Renal cortical epithelial cell (primary cell): ENCODE measurements at places on chromosomes 11 and 22. TPM values are rescaled to one million over a fixed set of nuclear protein-coding genes. Genes with fewer than 3 reads are reported as not detected.

OR8D1 gene
- total RNA-seq = not detected in 2 replicates

C22orf23 gene
- total RNA-seq = 0.05 TPM in 1 of 2 replicates, not detected in the other

MS4A6E gene
- total RNA-seq = not detected in 2 replicates

CD6 gene
- not detected in 2 replicates for total RNA-seq

GRCh38 chr22:17237038-17237668 lies 17.9 kb upstream of the ADA2 start:
- no peak for DNase-seq

DNA sequence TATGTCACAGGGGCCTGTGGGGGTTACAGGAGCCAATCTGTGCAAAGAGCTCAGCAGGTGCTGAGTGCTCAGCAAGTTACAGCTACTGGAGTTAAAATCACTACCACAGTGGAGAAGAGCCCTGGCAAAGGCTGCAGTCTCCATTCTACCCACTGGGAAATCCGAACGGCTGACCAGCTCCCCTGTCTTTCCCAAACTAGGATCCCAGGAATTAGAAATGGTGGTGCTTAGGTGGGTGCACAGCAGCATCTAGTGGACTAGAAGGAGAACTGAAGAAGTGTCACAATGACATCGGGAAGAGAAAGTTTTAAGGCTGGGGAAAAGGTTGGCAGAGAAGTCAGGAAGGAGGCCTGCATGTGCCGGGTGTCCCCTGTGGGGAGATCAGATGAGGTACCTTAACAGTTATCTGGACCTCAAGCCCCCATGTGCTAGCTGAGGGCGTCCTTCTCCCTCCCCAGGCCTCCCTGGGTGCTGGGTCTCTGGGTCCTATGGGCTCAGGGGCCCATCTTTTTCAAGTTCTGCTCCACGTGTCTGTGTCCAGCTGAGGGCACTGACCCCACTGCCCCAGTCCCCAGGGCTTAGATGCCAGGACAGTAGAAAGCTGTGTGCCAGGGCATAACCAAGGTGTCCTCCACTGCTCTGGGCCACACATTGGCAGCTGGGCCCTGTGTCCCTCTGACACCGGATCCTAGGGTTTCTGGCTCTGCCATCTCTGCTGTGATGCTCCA lies 1.9 kb downstream of the PIWIL3 start:
- peak; percentile 19 for DNase-seq

DNA sequence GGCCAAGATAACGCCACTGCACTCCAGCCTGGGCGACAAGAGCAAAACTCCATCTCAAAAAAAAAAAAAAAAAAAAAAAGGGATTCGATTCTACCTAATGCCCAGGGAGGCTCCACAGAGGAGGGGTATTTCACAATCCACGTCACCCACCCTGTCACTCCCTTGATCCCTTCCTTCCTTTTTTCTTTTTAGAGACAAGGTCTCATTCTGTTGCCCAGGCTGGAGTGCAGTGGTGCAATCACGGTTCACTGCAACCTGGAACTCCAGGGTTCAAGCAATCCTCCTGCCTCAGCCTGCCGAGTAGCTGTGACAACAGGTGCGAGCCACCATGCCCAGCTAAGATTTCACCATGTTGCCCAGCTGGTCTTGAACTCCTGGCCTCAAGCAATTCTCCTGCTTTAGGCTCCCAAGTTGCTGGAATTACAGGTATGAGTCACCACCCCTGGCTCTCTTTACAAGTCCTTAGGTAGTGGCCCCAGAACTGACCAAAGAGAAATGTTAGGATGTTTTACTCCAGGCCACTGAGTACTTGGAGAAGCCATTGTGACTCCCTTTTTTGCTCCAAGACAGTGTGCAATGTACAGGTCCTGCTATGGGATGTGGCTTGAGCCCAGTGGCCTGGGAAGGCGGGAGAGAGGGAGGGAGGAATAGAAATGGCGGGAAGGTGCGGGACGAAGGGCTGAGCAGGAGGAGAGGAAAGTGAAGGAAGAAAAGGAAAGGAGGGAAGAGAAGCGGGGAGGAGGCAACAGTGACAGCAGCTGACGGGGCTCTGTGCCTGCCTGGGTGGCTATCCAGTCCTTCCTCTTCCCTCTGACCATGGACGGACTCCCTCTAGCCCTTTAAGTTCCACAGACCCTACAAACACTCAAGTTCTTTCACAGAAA lies 11.8 kb upstream of the FXYD2 start:
- DNase-seq = peak; percentile 61

- no peak for DNase-seq
Measured at GRCh38 chr11:124892750-124893454, 4.8 kb downstream of the ROBO4 start.

DNA sequence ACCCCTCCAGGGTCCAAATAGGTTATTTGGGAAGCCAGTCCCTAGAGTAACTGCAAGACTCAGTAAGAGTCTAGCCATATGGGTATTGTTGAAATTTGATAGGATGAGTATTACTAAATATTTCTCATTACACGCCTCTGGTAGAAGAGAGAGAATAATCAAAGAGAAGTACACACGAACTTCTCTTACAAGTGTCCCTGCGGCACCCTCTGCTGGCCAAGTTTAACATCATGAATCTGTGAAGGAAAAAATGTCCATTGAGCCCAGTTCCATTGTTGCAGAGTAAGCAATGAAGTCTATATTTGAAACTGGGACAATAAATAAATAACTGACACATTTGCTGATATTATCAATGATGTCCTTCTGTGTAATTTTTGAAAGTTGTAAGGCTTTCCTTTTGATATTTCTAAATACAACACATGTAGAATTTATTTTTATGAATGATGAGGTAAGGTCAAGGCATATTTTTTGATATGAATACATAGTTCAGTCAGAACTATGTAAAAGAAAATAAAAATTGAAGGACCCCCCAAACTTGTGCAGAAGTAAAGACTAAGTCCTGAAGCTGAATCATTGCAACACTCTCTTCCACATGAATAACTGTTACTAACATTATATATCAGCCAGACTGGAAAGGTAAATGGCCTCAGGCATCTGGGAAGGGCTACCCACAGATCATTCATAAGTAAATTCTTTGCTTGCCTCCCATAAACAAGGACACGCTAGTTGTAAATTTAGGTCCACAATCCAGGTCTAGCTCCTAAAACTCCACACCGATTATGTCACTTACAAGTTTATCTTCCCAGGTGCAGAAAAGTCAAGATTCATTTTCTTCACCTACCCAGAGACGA lies 10.0 kb downstream of the OR51L1 start:
- peak; percentile 58 for DNase-seq

DNA sequence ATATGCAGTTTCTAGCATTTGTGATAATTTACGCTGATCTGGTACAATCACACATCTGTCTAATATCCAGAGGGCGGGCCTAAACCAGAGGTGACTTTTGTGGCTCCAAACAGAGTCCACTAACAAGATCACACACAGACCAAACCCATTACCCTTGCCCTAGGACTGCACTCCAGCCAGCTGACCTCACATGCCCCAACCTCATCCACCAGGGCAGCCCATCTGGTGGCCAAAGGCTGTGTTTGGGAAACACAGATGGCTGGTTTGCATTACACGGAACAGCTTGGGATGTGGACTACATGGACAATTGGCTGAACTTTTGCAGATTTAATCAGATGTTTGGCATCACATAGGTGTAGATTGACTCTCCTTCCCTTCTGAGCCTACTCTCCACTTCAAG lies 228.2 kb downstream of the GRIK4 start:
- DNase-seq = no peak

- peak; percentile 84 for DNase-seq
Measured at GRCh38 chr22:29994027-29994715, 86.1 kb upstream of the HORMAD2 start.

DNA sequence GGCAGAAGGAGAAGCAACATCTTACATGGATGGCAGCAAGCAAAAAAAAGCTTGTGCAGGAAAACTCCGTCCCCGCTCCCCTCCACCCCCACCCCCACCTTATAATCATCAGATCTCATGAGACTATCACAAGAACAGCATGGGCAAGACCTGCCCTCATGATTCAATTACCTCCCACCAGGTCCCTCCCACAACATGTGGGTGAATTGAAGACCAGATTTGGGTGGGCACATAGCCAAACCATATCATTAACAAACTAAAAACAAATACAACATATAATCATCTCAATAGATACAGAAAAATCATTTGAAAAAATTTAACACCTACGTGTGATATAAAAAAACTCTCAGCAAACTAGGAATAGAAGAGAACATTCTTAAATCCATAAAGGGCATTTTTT lies 88.8 kb downstream of the BUD13 start:
- DNase-seq = no peak

DNA sequence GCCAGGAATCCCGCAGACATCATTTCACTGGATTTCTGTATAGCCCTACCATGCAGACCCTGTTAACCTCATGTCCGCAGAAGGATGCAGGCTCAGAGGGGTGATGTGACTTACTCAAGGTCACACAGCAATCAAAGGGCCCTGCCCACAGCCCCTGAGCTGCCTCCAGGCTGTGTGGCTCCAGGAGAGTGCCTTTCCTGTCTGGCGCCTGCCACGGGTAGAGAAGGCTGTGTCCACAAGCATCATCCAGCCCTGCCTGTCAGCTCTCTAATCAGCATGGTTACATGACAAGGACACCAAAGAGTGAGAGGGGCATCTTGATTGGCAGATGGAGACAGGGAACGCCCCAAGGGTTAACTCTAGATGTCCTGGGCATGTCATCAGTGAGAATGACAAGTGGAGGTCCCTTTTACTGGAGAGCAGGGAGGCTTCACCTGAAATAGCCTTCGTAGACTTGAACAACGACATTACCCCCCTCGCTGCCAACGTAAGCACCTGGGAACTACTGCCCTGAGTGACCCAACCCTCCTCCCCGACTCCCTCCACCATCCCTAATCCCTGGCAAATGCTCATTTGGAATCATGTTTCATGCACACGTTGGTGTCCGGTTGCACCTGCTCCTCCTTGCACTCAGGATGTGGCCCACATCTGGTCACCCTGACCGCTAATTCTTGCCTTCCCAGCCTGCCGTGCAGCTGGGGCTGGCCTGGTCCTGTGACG lies 6.9 kb downstream of the FGF19 start:
- no peak for DNase-seq
